Stimulated activated CD4-positive, alpha-beta T cell treated with anti-CD3 and anti-CD28 coated beads, TNF-alpha, amount 100 ng/mL, for 24 hours (primary cell): ENCODE measurements at places on chromosomes 12 and 14.
A peak's percentile ranks its signal among the peaks of the same experiment; 100 is the strongest.

- no peak for DNase-seq
These were observed 31.3 kb upstream of the CMAS start for GRCh38 chr12:22014783-22015144.

DNA sequence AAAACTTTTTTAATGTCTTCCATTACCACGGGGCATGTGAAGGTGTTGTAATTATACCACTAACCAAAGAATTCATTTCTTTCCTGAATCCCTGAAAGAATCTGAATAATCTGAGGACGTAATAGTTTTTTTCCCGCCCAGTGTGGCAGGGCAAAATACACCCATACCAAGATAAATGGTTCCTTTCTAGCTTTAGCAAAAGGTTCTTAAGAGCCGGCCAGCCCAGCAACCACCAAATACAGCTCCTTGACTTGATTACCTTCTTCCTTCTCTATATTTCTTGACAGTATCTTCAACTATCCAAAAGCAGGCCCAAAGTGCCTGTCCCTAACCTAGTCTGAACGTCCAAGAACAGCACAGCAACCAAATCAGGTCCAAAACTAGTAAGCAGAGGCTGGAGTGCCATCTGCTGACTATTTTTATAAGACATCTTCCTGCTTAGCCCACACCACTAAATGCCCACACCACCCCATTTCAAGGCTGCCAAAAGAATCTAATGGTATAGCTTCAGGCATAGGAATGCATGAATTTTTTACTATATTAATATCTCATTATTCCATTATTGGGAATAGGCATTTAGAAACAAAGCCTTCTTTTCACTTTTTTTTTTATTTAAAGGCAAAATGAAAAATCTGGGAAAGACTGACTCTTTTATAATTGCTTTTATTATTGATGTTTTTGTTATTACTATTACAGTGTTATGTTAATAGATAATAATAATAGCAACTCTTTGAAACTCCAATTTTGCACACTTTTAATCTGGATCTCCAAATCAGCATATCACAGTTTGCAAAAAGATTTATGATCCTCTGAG lies 524.4 kb downstream of the MED13L start:
- no peak for DNase-seq

GRCh38 chr14:42110167-42110566 lies 503.5 kb downstream of the LRFN5 start:
- no peak for DNase-seq

DNA sequence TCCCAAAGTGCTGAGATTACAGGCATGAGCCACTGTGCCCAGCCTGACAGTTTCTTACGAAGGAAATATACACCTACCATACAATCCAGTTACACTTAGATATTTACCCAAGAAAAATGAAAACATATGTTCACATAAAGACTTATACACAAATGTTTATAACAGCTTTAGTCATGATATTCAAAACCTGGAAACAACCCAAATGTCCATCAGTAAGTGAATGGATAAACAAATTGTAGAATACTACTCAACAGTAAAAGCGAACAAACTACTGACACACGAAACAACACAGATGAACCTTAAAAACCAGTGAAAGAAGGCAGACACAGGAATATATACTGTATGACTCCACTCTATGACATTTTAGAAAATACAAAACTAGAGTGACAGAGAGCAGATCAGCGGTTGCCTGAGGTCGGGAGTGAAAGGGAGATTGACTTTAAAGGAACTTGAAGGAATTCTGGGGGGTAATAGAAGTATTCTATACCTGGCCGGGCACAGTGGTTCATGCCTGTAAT lies 83.6 kb downstream of the SPRING1 start:
- no peak for DNase-seq

DNA sequence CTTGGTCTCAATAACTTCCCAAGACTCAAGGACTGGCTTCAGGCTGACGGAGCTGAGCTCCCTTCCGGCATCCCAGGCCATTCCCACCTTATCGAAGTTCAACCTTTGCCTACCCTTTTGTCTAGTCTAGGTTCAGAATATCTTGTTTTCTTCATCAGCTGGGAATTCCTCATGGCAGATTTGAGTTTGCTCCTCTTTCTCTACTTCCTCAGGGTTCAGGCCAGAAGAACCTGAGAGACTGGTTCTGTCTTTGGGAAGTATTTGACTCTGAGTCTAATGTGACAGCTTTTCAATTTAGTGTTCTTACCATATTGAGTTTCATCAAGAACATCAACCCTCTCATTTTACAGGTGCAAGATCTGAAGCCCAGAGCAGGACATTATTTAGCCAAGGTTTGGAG lies 2.1 kb downstream of the BIN2 start:
- DNase-seq, result no peak

- no peak for DNase-seq
These were observed 597 bp downstream of the MLF2 start for GRCh38 chr12:6752167-6752920.

DNA sequence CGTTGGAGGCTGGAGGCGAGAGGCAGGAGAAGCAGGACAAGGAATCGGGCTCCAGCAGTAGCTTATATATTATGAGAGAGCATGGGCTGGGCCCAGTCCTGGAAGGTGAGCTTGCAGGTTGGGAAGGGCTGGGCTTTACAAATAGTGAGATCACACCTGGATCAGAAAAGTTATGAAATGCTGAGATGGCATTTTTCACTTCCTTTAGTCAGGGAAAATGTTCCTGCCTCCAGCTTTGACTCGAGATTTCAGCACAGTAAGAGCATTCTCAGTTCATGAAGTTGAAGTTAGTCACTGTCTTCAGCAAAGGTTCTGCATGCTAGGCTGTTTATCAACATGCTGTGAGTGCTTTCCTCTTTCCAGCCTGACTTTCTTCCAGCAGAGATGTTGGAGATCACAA lies at the start of gene KRT6C:
Gene KRT6C, minus strand, starts transcription at position 38 of the 400 bp plus-strand sequence. CDS start 68 bp downstream, outside the sequence.
- DNase-seq, result no peak

DNA sequence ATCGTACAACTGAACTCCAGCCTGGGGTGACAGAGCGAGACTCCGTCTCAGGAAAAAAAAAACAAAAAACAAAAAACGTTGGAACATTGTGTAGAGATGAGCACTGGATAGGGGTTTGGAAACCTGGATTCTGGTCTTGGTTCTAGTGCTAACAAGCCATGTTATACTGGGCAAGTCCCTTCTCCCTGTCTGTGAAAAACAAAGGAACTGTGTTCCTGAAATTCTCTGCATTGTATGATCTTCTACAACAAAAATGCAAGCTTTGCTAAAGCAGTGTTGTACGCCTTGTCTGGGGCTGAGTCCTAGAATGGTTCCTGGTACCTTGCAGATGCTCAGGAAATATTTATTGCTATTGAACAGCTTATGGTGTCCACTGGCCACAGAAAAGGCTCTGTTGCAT lies 13.4 kb downstream of the GPRC5D start:
- DNase-seq, result no peak

DNA sequence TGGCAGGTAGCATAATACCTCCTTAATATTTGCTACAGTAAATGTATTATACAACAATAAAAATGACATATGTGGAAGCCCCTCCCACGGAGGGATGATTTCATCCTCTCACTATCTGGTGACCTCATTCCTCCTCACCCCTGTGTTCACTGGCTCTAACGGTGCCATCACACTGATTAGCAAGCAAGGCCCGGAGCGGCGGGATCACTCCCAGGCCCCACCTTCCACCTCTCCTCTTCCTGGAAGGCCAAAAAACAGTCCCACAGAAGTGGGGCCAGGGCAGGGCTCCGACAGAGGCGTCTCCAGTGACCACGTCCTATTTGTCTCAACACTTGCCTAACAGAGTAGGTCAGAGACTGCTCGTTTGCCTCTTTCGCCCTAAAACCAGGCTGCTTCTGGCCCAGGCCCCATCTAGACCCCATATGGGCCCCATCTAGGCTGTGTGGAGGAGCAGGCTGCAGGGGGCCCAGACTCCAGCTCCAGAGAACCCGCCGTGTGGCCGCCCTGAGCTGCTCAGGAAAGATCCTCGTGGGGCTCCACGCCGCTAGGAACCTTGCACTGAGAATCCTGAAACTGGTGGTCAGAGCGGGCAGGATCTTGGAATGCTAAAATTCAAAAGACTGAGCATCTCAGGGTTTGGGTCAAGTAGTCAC lies 3.7 kb downstream of the SELPLG start:
- DNase-seq, result no peak

DNA sequence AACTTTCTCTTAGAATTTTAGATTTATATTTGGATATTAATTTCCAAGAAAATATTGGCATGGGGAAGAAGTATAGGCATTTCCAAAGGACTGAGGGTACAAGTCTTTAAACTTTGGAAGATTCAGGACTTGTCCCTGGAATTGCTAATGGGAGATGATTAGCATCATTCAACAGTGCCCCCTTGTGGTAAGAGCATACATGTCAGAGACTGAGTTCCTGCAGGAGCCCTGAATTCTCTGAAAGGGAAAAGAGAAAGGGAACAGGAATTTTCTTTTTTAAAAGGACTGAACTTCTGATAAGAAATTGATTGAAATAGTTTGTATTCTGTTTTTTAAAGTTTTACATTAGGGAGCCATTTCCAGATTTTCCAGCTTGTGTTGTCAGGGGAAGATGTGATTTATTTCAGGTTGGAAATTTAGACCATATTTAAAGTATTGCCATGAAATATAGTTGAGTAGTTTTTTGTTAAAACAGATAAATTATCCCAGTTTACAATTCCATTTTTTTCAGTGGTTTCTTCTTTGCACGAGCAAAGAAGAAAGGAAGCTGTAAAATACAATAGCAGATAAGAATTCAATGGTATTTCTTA lies 44.0 kb upstream of the REP15 start:
- DNase-seq, result peak; percentile 12

GRCh38 chr12:32400866-32401265 lies 1.5 kb downstream of the FGD4 start:
- no peak for DNase-seq

DNA sequence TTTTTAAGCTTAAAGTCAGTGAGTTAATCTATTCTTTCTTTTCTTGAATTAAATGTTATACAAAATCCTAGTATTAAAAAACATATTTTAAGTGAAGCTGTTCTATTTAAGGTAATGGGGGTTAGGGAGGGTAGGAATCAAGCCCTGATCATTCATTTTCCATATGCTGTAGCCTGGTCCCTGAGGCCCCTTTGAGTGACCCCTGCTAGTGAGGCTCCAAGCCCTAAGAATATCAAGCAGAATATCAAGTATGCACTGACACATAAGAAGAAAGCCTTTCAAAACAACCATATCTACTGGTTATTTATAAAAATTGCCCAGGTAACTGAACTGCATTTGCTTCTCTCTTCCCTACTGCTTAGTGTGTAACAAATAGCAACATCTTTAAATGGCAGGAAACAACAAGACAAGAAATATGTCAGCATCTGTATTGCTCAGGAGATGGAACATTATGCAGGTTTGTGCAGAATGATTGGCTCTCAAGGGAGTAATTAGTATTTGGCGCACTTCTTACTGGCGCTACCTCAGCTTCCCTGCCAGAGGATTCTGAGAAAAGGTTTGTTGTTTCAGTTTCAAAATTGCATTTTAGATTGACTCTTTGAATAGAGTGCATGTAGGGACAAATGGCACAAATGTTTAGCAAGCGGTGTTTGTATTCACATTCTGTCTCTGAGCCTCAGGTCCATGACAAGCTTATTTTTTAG lies 223.0 kb downstream of the DUSP6 start:
- DNase-seq, result no peak

- no peak for DNase-seq
These were observed 20.1 kb upstream of the TMED10 start for GRCh38 chr14:75196468-75196867.

- no peak for DNase-seq
These were observed 201.1 kb upstream of the NUDT4 start for GRCh38 chr12:93176610-93177126.
